NCI-H1436 treated with DMSO at 0.1 percent for 48 hours (cell line): ENCODE measurements at places on chromosomes 2 and 18.

DNA sequence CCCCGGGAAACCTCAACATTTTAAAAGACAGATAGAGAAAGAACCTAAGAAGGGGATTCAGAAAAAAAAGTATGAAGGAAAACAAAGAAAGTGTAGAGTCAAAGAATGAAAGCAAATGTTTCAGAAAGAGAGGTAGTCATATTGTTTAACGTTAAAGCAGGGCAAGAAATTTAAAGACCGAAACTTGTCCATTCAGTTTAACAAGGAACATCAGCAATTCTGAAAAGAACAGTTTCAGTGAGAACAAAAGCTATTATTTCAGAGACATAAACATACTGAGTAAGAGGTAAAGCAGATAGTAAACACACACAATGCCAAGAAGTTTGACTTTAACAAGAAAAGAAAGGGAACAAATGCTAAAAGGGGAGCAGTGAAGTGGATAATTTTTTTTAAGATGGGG lies 41.1 kb downstream of the MBD2 start:
- DNase-seq: no peak

DNA sequence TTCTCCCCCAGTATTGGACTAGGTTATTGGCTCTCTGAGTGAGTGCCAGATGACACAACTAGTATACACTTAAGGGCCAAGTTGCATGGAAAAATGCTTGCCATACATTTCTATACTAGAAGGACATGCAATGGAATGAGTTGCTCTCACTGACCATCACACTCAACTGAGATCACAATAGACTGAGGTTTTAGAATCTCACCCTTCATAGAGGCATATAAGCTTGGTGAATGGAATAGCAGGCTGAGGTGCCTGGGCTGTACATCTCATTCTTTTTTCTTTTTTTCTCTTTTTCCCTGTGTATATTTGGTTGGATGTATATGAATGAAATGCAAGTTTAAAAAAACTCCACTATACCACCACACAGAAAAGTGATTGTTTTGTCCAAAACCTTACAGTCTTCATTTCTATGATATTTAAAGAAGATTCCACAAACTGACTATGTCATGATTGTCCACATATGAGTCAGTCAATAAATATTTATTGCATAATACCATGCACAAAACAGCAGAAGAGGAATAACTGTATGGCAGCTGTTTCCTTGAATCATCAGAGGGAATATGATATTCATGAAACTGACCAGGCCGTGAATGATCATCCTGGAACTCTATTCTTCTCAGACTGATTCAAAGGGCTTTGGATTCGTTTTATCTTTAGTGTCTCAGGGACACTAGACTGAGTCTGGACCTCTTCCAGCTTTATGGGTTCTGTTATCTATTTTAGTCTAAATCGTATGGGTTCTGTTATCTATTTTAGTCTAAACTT lies 122.6 kb upstream of the STK17B start:
- no peak for DNase-seq

GRCh38 chr2:240013343-240013742 lies 11.8 kb downstream of the NDUFA10 start:
- no peak for DNase-seq

- DNase-seq: no peak
These were observed 22.8 kb downstream of the ASB18 start for GRCh38 chr2:236241181-236242056.

DNA sequence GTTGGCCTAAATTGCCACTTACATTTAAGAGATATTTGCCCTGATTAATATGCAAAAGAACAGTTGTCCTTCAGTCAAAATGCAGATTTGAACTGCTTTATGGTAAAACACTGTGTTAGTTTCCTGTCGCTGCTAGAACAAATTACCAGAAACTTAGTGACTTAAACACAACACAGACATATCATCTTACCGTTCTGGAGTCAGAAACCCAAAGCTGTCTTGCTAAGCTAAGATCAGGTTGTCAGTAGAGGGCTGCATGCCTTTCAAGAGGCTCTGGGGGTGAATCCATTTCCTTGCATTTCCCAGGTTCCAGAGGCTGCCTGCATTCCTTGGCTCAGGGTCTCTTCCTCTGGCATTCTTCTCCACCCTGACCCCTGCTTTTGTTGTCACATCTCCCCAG lies 149.5 kb downstream of the FAM161A start:
- no peak for DNase-seq

DNA sequence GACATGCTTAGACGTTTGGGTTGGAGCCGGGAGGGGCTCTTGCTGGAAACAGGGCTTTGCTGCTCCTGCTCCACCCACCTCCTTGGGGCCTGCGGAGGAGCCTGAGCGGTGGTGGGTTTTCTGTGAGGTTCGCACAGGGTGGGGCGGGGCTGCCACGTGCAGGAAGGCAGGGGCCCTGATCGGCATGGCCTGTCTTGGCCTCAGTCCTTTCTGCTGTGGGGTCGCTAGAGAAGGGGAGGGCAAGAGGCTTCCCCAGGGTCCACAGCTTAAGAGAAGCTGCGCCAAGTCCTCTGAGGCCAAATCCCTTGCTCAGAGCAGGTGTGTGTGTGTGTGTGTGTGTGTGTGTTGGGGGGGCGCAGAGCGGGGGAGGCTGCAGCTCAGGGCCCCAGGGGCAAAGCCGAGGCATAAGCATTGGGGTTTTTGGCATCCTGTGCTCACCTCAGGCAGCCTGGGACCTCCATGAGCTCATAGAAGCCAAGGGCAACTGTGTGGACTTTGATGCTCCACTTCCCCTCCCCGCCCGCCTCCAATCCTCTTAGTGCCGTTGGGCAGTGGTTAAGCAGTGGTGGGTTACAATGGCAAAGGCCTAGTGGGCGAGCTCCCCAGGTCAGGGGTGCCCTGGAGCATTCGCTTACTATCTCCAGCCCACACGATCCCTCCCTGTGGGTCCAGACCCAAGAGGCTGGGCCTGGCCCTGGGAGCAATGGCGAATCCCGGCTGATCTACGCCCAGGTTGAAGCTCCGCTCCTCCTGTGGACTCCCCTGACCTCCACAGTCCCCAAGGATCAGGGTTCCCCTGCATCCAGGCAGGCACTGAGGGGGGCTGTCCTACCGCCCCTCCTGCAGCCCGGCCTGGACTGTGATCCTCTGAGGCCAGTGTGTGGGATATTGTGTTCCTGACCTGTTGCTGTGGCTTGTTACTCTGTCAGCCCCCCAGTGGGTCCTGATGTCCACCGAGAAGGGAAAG lies 28.9 kb downstream of the TOGARAM2 start:
- DNase-seq: no peak

- no peak for DNase-seq
These were observed 87.2 kb downstream of the SMAD7 start for GRCh38 chr18:48863432-48864065.

DNA sequence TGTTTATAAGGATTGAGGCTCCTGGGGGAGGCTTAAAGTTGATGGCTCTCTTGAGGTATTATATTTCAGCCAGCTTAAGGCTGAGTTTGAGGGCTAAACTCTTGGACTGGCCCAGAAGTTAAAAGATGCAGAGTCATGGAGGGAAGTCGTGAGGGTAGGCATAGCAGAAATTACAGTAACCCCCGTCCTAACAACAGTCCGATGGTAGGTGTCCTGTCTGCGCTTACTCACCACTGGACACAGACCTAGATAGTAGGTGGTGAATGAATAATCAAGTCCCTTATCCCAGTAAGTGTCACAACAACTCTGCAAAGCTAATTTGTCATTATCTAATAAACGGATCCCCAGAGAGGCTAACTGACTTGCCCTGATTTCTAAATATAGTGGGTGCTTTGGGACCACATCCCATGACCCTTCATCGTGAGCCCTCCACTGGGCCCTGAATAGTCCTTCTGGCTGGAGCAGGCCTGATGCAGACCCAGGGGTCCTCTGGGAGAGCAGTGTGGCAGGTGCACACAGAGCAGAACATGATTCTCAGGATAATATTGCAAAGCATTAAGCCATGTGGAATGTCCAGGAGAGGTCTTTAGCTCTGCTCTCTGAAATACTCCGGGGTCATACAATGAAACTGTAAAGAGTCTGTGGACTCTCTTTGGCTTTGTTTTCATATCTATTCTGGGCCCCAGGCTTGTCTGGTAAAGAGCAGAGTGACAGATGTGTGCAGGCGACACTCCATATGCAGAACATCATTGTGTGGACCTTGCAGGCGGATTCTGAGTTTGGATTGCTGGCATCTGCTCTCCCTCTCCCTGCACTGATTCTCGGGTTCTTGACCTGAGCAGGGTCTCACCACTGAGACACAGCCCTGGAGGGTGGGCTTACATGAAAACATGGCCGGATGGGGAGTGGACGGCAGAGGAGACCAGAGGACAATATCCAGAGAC lies 98.1 kb downstream of the RNF144A start:
- no peak for DNase-seq

DNA sequence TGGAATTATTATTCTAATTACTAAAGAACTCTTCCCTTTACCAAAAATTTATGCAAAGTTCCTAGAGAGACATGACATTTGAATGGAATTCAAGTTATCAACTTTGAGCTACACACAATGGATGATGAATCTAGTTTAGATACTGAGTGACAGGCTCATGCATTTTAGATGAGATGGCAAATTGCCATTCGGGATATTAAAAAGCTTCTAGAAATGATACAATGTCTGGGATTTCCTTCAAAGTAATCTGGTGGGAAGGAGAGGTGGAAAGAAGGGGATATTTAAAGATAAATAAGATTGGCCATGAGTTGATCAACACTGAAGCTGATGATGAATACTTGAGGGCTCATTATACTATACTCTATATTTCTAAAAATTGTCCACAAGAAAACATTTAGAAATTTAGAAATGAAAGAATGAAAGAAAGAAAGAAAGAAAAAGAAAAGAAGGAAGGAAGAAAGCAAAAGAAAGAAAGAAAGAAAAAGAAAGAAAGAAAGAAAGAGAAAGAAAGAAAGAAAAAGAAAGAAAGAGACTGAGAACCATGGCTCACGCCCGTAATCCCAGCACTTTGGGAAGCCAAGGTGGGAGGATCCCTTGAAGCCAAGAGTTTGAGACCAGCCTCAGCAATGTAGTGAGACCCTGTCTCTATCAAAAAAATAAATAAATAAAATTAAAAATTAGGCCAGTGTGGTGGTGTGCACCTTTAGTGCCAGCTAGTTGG lies 62.6 kb upstream of the NEDD4L start:
- DNase-seq: no peak

GRCh38 chr2:120995656-120996190 lies 260.1 kb downstream of the GLI2 start:
- no peak for DNase-seq

DNA sequence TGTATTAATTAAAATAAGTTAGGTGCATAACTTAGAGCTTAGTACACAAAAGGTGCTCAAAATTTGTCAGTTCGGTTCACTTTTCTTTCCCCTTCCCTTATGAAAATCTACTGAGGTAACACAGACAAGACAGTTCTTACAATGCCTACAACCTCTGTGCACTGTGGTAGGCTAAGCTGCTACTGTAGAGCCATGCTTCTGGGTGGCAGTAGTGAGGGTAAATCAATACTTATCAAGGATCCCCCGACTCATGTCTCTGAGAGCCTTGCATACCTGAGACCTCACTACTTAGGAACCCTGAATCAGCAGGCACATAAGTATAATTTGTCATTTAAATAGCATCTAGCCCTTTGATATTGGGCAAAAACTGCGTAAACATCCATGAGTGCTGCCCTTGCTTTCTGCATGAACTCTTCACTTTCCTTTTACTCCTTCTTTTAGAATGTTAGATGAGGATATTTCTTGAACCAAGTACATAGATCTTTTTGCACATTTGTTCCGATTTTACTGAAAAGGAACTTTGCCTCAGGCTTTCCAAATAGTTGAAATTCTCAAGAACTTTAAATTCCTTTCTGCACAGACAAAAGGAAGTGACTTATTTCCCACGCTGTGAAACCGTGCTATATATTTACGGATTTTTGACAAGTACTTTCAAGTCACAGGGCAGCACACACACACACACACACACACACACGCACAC lies 234.4 kb downstream of the TRIB2 start:
- DNase-seq: no peak

GRCh38 chr2:28394997-28395333 lies 2.3 kb downstream of the FOSL2 start:
- DNase-seq: no peak

DNA sequence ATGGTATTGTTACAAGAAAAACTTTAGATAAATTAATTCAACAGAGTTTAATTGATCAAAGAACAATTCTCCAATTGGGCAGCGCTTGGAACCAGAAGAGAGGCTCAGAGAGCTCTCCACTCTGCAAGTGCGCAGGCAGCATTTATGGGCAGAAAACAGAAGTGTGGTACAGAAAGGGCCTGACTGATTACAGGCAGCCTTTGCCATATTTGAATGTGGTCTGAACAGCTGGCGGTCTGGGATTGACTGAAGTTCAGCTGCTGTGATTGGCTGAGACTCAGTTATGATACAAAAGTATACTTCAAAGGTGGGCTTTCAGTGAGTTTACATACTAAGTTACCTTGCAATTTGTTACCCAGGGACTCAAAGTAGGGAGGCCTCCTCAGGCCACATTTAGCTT lies 301.3 kb upstream of the ID2 start:
- DNase-seq: no peak

- DNase-seq: no peak
These were observed 126.6 kb upstream of the SLC14A2 start for GRCh38 chr18:45488645-45489044.

DNA sequence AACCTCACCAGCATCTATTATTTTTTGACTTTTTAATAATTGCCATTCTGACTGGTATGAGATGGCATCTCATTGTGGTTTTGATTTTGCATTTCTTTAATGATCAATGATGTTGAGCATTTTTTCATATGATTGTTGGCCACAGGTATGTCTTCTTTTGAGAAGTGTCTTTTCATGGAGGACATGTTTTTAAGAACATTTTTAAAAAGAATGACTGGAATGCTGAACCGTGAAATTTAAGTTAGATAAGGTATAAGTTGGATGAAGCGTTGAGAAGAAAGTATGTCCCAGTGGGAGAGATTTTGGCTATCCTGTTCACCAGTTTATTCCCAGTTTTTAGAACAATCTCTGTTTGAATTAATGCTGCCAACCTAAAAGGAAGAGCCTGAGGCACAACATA lies 365.9 kb downstream of the CELF4 start:
- DNase-seq: no peak

GRCh38 chr2:208013285-208014178 lies 11.8 kb downstream of the PLEKHM3 start:
- DNase-seq: no peak

- no peak for DNase-seq
These were observed 41.8 kb downstream of the RASGRP3 start for GRCh38 chr2:33518200-33518599.
